ENCODE measurements at places on chromosomes 12 and 14.

- DNase-seq, result no peak
Measured at GRCh38 chr14:100655741-100656085, 68.5 kb upstream of the BEGAIN start.

DNA sequence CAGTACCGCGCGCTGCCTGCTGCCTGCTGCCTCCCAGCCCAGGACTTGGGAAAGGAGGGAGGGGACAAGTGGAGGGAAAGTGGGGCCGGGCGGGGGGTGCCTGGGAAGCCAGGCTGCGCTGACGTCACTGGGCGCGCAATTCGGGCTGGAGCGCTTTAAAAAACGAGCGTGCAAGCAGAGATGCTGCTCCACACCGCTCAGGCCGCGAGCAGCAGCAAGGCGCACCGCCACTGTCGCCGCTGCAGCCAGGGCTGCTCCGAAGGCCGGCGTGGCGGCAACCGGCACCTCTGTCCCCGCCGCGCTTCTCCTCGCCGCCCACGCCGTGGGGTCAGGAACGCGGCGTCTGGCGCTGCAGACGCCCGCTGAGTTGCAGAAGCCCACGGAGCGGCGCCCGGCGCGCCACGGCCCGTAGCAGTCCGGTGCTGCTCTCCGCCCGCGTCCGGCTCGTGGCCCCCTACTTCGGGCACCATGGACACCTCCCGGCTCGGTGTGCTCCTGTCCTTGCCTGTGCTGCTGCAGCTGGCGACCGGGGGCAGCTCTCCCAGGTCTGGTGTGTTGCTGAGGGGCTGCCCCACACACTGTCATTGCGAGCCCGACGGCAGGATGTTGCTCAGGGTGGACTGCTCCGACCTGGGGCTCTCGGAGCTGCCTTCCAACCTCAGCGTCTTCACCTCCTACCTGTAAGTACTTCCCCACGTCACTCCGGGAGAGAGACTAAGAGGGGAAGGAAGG lies at the start of gene LGR5:
Gene LGR5 (plus strand): TSS at position 186 of the 732 bp plus-strand sequence. CDS start 283 bp downstream, at position 469.
- no peak for DNase-seq

- DNase-seq, result peak; percentile 17
Measured at GRCh38 chr14:97978341-97978740, 1181.2 kb downstream of the VRK1 start.

- no peak for DNase-seq
Measured at GRCh38 chr12:26510354-26510674, 314.9 kb downstream of the SSPN start.

DNA sequence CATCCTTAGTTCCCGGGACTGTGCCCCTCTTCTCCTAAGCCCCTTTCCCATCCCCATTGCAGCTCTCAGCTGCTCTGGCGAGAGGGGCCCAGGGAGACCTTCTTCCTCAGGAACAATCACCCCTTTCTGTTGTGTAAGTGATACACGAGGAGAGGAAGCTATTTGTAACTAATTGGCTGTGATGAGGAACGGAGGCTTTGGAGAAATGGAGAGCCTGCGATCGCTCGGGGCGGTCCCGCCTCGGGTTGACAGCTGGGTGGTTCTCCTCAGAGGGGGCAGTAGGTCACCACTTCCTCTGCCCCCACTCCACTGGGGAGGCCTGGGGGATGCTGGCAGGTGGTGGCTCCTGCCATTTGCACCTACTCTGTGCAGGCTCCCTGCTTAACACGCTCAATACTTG lies 6.6 kb upstream of the PGF start:
- DNase-seq, result no peak

GRCh38 chr12:12788675-12789368 lies 3.4 kb downstream of the APOLD1 start:
- DNase-seq, result no peak

Data from GM04504 (cell line).